RWPE2 (cell line): ENCODE measurements at places on chromosomes 6 and 20.

DNA sequence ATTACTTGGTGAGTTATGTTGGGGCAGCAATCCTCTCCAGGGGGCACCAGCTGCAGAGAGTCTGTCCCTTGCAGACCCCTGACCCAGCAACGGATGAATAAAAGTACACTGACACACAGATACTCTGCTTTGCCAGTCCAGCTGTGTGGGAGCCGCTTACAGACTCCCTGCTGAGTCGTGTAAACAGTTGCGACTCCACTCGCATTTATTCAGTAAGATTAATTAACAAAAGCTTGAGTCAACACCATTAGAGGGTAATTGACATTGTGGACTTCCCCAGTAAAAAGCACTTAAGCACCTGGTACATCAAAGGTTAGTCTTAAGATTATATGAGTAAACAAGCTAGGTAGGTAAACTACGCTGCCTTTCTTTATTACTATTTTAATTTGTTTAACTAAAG, 92.0 kb upstream of the TMEM181 start:
- H3K4me3 ChIP-seq = no peak overlapping the region
- H3K36me3 ChIP-seq = peaks cover 17% of the 10 kb centered on the region
- no peaks in the 10 kb centered on the region for H3K27me3 ChIP-seq
- H3K27ac ChIP-seq = no peak overlapping the region
- DNase-seq = no peak
- H3K4me1 ChIP-seq = no peaks in the 10 kb centered on the region

DNA sequence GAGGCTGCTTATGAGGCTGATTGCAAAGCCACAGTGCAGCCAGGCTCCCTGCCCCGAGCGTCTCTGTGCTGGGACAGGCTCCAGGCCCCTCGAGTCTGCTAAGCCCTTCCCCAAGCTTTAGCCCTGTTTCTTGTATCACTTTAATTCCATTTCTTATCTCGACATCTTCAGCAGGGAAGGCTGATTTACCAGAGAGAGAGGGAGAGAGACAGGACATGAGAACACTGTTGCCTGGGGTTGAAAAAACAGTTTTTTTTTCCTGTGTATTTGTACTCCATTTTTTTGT, 386.5 kb downstream of the SMOC2 start:
- no peak overlapping the region for H3K4me3 ChIP-seq
- H3K4me1 ChIP-seq = peaks cover 9% of the 10 kb centered on the region
- no peak for DNase-seq
- H3K36me3 ChIP-seq = no peaks in the 10 kb centered on the region

GRCh38 chr6:149990661-149991471, 27.1 kb downstream of the ULBP1 start:
- H3K27me3 ChIP-seq = peaks cover 81% of the 10 kb centered on the region
- DNase-seq = no peak
- no peaks in the 10 kb centered on the region for H3K4me1 ChIP-seq
- H3K27ac ChIP-seq = no peak overlapping the region
- H3K36me3 ChIP-seq = no peaks in the 10 kb centered on the region

DNA sequence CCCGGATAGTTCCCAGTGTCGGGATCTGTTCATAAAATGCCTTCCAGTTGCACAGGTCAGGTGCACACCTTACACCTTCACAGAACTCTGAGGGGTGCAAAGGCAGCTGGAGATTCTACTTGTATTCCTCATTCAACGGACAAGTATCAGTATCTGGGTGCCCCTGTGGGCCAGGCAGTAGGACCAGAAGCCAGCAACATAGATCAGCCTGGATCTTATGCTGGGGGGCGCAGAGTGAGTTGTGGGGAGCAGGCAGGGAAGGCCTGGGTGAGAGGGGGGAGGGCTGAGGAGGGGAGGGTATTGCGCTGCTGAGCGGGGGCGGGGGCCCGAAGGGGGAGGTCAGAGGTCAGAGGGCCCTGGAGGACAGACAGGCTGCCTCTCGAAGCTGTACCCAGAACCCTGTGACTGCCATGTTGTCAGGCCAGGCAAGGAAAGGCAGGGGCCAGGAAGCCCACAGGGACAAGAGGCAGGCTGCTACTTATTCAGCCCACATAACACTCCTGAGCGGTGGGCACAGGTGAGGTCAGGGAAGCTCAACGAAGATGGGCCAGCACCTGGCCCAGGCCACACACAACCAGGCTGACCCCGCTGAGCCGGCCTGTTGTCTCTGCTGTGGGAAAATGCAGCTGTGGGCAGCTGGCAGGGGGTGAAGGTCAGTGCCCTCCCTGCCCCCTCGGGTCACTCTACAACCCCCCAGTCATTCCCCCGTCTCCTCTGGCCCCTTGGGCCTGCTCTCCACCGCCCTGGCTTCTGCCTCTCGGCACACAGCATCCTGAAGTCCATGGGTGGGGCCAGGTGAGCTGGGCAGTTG, 1.1 kb downstream of the OPRL1 start:
- DNase-seq = no peak
- H3K27me3 ChIP-seq = peaks cover 20% of the 10 kb centered on the region
- no peak overlapping the region for H3K4me3 ChIP-seq
- H3K36me3 ChIP-seq = no peaks in the 10 kb centered on the region
- peaks cover 10% of the 10 kb centered on the region for H3K4me1 ChIP-seq

- no peak overlapping the region for H3K27ac ChIP-seq
- no peaks in the 10 kb centered on the region for H3K27me3 ChIP-seq
- no peak for DNase-seq
- H3K4me1 ChIP-seq = no peaks in the 10 kb centered on the region
These were observed 34.2 kb downstream of the SLC23A2 start for GRCh38 chr20:4966826-4967751.

GRCh38 chr20:64080013-64080812, at the start of gene OPRL1:
OPRL1 (plus strand) TSS chr20:64080082; CDS start chr20:64092721, 12,639 bp downstream.
- H3K27ac ChIP-seq = peak within 1 kb of the TSS; percentile 38
- H3K4me3 ChIP-seq = peak within 1 kb of the TSS; percentile 85
- no peaks in the 10 kb centered on the region for H3K36me3 ChIP-seq
- peaks cover 10% of the 10 kb centered on the region for H3K4me1 ChIP-seq

DNA sequence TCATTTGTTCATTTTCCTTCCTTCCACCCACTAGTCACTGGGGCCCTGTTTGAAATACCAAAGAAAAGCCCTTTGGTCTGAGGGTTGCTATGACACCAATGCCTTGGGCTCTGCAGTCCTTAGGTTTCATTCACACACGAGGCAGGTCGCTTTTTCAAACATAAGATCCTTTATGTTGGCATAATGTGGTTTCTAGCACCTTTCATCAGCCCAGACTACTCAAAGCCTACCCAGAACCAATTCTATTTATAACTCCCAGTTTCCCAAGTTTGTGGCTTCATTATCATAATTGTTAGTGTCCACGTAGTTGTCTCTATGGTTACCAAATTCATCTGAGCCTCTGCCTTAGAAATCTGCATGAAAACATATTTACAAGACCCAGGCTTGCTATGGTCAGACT, 6.6 kb upstream of the TP53RK start:
- H3K4me3 ChIP-seq = no peak overlapping the region
- H3K27ac ChIP-seq = no peak overlapping the region
- H3K36me3 ChIP-seq = no peaks in the 10 kb centered on the region
- no peak for DNase-seq

DNA sequence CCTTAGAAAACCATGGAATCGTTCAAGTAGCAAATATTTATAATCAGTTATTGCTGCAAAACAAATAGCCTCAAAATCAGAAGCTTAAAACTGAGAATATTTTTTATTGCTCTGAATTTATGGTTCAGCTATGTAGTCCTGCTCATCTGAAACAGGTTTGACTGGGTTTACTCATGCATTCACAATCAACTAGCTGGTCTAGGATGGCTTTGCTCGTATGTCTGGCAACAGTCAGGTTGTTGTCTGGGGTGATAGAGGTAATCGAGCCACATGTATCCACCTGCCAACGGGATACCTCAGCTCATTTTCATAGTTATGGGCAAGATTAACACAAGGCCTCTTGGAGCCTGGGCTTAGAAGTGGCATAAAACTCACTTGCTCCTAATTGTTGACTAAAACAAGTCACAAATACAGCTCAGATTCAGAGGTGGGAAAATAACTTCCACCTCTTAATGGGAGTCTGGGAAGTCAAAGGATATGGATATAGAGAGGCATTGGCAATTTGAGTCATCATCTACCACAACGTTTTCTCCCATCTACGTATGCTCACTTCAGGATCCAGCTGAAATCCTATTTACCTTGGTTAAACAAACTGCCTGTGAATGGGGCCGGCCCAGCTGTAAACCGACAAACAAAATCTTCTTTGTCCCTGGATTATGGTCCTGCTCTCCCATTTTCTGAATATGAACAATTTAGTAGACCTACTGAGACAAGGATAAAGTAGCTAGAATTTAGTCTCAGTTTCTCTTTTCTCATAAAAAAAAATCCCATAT, 54.5 kb upstream of the TENT5A start:
- no peak overlapping the region for H3K4me3 ChIP-seq
- H3K36me3 ChIP-seq = no peaks in the 10 kb centered on the region
- H3K27me3 ChIP-seq = no peaks in the 10 kb centered on the region
- no peaks in the 10 kb centered on the region for H3K4me1 ChIP-seq
- H3K27ac ChIP-seq = no peak overlapping the region
- no peak for DNase-seq

DNA sequence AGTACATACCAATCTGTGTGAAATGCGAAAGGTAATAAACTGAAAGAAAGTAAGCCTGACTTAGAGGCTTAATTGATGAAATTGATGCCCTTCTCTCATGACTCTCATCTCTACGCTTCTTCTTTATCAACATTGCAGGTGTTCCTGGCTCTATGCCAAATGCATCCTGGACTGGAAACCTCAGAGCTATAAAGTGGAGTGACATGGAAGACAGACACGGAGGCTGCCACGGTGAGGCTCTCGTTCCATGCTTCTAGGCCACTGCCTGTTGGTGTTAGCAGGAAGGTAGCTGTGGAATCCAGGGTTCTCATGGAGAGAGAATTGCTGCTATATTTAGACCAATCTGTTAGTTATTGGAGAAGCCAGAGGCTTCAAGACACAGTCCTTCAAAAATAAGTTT, 73.2 kb downstream of the C6orf52 start:
- DNase-seq = no peak
- no peaks in the 10 kb centered on the region for H3K36me3 ChIP-seq
- no peak overlapping the region for H3K27ac ChIP-seq
- H3K4me1 ChIP-seq = no peaks in the 10 kb centered on the region

DNA sequence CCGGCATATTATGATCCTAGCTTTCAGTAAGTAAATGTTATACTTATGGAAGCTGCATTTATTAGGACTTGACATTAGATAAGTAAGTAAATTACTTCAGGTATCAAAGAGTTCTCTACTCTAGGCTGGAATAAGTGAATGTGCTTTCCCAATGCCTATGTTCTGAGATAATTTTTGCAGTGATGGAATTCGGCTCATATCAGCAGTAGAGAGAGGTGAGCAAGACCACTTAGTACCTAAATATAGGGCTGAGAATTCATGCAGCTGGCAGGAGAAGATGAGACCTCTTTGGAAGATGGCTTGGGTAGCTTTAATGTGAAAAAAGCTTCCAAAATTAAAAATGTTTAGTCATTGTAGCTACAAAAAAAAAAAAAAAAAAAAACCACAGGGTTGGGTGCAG, 13.3 kb upstream of the BEND3 start:
- no peaks in the 10 kb centered on the region for H3K36me3 ChIP-seq
- no peaks in the 10 kb centered on the region for H3K27me3 ChIP-seq
- no peaks in the 10 kb centered on the region for H3K4me1 ChIP-seq
- no peak overlapping the region for H3K4me3 ChIP-seq

GRCh38 chr6:155093430-155093829, 98.3 kb downstream of the TIAM2 start:
- no peak for DNase-seq
- no peaks in the 10 kb centered on the region for H3K36me3 ChIP-seq
- H3K27me3 ChIP-seq = no peaks in the 10 kb centered on the region
- H3K4me1 ChIP-seq = no peaks in the 10 kb centered on the region

DNA sequence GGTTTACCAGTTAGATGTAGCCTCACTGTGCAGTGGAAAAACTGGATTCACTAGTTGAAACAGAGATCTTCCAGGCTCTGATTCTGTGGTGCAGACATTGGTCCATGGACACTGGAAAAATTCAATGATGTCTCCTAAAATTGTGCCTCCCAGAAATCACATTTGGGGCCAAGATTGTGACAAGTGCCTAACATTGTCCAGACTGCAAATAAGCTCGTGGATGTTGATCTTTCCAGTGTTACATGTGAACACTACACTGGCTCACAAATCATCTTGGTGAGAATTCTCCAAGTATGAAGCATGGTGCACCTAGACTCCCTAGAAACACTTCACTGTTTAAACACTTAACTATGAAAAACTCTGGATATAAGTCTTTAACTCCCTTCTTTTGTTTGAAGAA, 140.4 kb downstream of the HAO1 start:
- H3K27me3 ChIP-seq = no peaks in the 10 kb centered on the region
- H3K27ac ChIP-seq = no peak overlapping the region
- no peaks in the 10 kb centered on the region for H3K36me3 ChIP-seq
- no peak for DNase-seq
- no peaks in the 10 kb centered on the region for H3K4me1 ChIP-seq

GRCh38 chr6:112409311-112409710, 62.2 kb downstream of the RFPL4B start:
- H3K4me3 ChIP-seq = no peak overlapping the region
- no peaks in the 10 kb centered on the region for H3K27me3 ChIP-seq
- DNase-seq = no peak
- H3K27ac ChIP-seq = no peak overlapping the region
- H3K36me3 ChIP-seq = no peaks in the 10 kb centered on the region
- H3K4me1 ChIP-seq = no peaks in the 10 kb centered on the region

DNA sequence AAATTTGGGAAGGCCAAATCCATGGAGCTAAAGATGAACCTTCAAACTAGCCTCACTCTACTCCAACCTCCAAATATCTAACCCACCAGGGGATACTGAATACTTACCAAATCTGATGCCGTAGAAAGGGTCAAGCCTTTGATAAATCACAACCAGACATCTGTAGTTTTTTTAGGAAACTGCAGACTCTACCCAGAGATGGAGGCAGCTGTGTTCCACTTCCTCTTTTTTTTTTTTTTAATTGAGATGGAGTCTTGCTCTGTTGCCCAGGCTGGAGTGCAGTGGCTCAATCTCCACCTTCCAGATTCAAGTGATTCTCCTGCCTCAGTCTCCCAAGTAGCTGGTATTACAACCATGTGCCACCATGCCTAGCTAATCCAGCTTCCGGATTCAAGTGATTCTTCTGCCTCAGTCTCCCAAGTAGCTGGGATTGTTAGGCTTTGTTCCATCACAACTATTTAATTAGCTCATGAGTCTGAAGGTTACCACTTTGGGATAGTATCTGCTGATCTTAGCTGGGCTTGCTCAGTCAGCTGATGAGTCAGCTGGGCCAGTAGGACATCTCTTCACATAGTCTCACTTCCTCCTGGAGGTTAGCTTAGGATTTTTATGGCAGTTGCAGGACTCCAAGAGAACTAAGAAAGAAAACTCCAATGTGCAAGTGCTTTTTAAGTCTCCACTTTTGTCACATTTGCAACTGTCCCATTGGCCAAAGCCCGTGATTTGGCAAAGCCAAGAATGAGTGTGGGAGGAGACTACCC, 13.3 kb downstream of the FRK start:
- no peaks in the 10 kb centered on the region for H3K27me3 ChIP-seq
- DNase-seq = no peak
- H3K27ac ChIP-seq = no peak overlapping the region

GRCh38 chr6:116111552-116112528, 11.2 kb downstream of the NT5DC1 start:
- peaks cover 82% of the 10 kb centered on the region for H3K36me3 ChIP-seq
- H3K4me3 ChIP-seq = no peak overlapping the region
- no peak for DNase-seq
- H3K27ac ChIP-seq = no peak overlapping the region
- no peaks in the 10 kb centered on the region for H3K27me3 ChIP-seq
- no peaks in the 10 kb centered on the region for H3K4me1 ChIP-seq
